ENCODE measurements at places on chromosomes 13 and 19. TPM values are rescaled to one million over a fixed set of nuclear protein-coding genes. Genes with fewer than 3 reads are reported as not detected.

Gene MCEMP1
- not detected for polyA plus RNA-seq

Gene ZNF433
- polyA plus RNA-seq: 2.1 TPM

Gene WASF3
- polyA plus RNA-seq: 12.8 TPM

Gene SLC8A2
- polyA plus RNA-seq: 0.29 TPM

Gene IL11
- 16.1 TPM for polyA plus RNA-seq

Gene ACTMAP
- 4.5 TPM for polyA plus RNA-seq

Gene SHD
- 6.9 TPM for polyA plus RNA-seq

Gene CLEC17A
- polyA plus RNA-seq: not detected

Gene CBLC
- not detected for polyA plus RNA-seq

Gene ZNF100
- polyA plus RNA-seq: 1.1 TPM

Gene TEAD2
- 27.9 TPM for polyA plus RNA-seq

- DNase-seq: no peak
Measured at GRCh38 chr13:40439928-40440327, 226.5 kb downstream of the FOXO1 start.

GRCh38 chr19:46616631-46617322 lies 8.1 kb downstream of the PTGIR start:
- DNase-seq: peak; percentile 90

- no peak for DNase-seq
Measured at GRCh38 chr19:3433805-3434540, 46.4 kb downstream of the SMIM24 start.

- no peak for DNase-seq
Measured at GRCh38 chr19:44912854-44913253, 1.6 kb upstream of the APOC1 start.

- DNase-seq: peak; percentile 63
Measured at GRCh38 chr19:12868540-12869112, 12.6 kb downstream of the DNASE2 start.

DNA sequence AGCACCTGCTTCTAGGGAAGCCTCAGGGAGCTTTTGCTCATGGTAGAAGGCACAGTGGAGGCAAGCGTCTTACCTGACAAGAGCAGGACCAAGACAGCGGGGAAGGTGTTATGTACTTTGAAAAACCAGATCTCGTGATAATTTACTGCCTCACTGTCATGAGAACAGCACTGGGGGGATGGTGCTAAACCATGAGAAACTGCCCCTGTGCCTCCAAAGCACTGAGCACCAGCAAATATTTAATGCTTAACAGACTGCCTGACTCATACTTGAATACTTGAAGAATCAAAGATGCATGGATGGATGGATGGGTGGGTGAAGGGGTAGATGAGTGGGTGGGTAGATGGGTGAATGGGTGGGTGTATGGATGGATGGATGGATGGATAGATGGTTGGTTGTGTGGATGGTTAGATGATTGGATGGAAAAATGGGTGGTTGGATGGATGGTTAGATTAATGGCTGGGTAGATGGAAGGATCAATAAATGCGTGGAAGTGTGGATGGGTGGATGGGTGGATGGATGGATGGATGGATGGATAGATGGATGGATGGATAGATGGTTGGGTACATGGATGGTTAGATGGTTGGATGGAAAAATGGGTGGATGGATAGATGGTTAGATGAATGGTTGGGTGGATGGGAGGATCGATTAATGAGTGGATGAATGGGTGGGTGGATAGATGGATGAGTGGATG lies 101.1 kb upstream of the IPO5 start:
- DNase-seq: no peak

- DNase-seq: no peak
Measured at GRCh38 chr13:63501702-63502101, 2086.1 kb upstream of the PCDH20 start.

DNA sequence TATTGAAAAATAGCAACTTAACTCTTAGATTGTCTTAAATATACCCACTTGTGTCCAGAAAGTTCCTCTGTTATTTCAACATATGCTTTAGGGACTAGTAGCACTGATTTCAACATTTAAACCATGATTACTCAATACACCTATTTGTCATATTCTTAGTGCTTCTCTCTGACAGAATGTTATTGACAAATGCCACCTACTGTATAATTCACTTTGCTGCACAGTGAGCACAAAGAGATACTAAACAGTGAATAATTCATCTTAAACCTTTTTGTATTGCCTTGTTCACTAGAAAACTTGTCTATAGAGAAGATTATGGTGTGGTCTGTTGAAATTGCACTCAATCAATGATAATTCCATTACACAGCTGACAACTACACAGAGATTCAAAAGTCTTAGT lies 692.6 kb downstream of the PCDH17 start:
- no peak for DNase-seq

GRCh38 chr13:113420833-113421600 lies 32.3 kb downstream of the ADPRHL1 start:
- DNase-seq: peak; percentile 78

GRCh38 chr13:99984461-99985240 lies 3.1 kb downstream of the ZIC2 start:
- DNase-seq: peak; percentile 55

DNA sequence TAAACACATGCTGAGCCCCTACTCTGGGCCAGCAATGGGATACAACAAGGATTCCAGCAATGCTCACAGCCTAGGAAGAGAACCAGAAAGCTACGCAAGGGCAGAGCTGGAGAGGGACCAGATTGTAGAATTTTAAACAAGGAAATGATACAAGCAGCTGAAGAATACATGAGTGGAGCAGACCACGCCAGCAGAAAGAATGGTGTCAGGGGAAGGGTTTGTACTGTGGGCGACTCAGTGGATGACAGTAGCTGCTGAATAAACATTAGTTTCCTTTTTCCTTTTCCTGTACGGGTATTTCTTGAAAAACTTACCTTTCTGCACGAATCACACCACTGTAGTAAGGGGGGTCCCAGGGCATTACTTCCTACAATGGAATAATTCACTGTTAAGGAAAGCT lies 30.7 kb downstream of the MIPEP start:
- DNase-seq: no peak

DNA sequence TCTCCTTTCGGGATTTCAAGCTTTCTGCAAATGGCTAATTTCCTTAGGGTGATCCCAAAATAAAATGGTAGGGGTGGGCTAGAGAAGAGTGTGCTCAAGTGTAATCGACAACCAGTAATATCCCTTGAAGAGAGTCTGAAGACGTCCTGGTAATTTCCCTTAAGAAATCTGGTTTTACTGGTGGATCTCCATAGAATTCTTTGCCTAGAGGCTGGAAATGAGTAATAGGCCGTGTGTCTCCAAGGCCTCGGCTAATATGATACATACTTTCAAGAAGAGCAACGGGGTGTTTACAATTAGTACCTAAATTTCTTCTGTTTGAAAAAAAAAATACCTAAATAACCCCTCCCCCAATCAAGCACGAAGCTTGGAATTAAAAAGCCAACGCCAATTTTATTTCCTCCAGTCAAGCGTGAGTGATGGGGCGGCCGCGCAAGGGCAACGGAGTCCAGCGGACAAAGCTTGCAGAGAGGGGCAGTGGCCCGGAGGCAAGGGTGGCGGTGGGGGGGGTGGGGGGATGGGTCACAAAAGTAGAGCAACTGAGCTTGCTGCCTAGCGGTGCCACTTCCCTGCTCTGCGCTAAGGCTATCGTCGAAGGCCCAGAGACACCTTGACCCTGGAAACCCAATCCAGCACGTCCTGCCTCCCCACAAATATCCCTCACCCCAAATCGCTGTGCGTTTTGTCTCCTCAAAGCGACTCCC lies 7.8 kb downstream of the SOX21 start:
- peak; percentile 17 for DNase-seq

- DNase-seq: no peak
Measured at GRCh38 chr19:3663838-3664237, 36.4 kb downstream of the PIP5K1C start.

DNA sequence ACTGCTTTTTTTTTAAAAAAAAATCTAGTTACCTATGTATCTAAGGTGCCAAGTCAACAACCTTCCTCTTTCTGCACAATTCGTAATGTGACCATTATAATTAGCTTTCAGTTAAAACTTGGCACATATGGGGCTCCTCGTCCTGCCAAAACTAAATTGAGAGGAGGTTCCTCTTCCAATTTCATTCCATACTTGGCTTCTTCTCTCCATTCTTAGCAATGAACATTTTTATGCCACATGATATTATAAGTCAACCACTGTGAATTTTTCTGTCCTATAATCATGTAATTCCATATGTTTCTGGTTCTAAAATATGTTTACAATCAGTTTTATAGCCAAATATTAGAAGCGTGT lies 177.0 kb downstream of the DCLK1 start:
- DNase-seq: no peak

GRCh38 chr13:98429531-98429930 lies 147.4 kb downstream of the STK24 start:
- DNase-seq: no peak

DNA sequence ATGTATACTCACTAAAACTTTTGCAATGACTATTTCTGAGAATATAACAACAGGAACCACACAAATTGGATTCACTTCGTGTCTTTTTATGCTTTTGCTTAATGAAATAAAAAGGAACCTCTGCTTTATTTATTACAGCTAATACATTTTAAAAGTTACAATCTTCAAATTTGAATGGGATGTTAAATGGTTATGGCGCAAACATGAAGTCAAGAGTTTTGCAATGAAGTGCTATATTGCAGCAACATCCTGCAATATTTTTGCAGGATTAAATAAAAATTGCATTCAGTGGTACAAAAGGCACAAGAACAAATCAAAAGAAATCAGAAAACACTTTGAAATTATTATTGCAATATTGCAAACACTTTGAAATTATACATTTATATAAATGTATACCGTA lies 1519.0 kb upstream of the MIR17HG start:
- DNase-seq: no peak

GRCh38 chr19:14146789-14147216 lies 10.4 kb upstream of the ASF1B start:
- DNase-seq: no peak

DNA sequence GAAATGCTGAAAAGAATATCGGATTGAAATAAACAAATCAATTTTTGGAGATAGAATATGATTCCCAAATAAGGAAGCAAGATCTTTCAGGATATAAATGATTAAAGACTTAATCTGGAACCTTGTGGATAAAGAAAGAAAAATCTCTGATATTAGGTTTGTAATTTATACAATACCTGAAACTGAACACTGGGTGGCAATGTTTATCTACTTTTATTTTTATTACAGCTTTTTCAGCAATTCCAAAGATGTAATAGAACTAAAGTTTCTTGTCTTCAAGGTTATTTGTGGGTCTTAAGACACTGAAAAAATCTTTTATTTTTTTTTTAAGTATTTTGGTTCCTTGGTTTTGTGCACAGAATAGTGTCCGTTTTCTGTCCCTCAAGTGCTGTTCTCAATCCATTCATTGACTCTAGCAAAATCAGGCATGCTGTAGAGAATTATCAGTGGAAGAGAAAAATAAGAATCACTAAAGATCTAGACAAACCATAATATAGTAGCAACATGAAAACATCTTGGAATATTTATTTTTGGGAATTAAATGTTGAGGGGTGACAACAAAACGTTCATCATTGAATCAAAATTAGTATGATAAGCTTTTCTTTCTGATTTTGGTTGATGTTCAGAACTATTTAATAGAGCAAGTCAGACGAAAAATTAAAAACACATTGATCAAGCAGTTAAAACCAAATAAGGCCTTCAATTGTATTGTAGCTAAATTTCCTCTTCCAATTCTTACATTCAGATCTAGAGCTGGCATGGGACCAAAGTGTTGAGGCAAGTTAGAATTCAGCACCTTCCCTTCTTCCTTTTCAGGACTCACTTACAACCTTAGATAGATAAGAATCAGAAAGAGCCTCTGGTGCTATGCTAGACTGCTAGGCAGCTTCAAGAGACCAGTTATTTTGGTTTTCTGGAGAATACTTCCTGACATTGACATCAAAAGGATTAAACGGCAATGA lies 704.4 kb upstream of the PCDH20 start:
- DNase-seq: peak; percentile 17

DNA sequence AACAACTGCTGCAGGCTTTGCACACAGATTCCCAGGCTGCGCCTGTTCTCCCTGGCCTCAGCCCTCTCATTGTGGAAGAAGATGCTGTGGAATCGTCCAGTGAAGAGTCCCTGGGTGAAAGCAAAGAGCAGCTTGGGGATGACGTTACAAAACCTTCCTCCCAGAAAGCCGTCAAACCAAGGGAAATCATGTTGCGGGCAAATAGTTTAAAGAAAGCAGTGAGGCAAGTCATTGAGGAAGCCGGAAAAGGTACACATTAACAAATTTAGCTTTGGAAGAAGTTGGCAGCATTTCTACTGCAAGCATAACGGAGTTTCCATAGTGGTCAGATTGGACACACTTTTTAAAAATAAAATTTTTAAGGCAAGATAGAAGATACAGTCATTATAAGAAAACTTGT lies 82.9 kb upstream of the AKAP11 start:
- DNase-seq: no peak

DNA sequence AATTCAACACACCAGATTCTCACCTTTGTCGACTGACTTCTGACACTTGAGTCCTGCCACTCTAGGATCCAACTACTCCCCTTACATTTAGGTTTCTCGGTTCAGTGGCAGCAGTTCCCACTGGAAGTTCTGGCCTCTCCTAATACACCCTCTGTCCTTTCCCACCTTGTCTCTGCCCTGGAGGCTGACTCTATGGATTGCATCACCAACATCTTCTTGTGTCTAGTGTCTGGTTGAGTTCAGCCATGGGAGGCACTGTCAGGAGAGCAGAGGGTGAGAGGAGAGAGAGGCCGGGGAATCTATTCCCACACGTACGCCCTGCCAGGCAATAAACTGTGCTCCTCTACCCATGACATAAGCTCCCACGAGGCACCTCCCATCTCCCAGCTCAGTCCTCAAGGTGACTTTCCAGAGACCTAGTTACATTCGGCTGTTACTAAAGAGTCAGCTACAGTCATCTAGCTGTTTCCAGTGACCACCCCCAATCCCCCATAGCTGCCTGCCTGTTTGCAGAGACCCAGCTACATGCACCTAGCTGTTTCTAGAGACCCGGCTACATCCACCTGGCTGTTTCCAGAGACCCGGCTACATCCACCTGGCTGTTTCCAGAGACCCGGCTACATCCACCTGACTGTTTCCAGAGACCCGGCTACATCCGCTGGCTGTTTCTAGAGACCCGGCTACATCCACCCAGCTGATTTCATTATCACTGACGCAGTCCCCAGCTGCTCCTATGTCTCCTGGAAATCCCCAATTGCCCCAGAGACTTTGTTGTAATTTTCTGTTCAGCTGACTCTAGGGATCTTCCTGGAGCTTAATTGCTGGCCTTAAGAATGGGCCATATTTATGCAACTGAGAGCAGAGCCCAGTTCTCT lies 8.1 kb upstream of the LILRB4 start:
- no peak for DNase-seq

- peak; percentile 86 for DNase-seq
Measured at GRCh38 chr19:19554074-19555023, 16.3 kb downstream of the CILP2 start.

- peak; percentile 78 for DNase-seq
Measured at GRCh38 chr19:7605490-7606222, 10.0 kb downstream of the CAMSAP3 start.

DNA sequence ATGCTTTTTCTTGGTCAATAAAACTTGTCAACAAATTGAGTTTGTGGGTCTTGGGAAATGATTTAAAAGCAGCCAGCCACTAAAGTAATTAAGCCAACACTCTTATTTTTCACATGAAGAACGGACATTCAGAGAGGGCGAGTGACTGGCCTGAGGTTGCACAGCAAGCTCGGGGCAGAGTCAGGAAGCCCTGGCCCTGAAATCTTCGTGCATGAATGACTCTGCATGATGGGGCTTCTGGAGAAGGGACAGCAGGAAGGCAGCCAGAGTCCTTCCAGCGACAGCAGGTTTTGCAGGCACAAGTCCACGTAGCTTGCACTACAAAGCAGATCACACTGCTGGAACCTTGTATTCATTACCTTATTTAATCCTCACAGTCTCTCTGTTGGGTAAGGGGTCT lies 232.5 kb downstream of the ZNF536 start:
- DNase-seq: no peak

GRCh38 chr13:114161644-114162532 lies 17.2 kb upstream of the CFAP97D2 start:
- no peak for DNase-seq

Measured in SK-N-SH (cell line).